ENCODE measurements at places on chromosomes 11 and 22. TPM values are rescaled to one million over a fixed set of nuclear protein-coding genes. Genes with fewer than 3 reads are reported as not detected.

NCAM1 gene
- 2.2 TPM for total RNA-seq

KCNE3 gene
- 0.17 TPM for total RNA-seq

OR4C45 gene
- total RNA-seq, result not detected

OR5P2 gene
- total RNA-seq, result 1.8 TPM

FIBIN gene
- total RNA-seq, result 4.6 TPM

OVOL1 gene
- 65.9 TPM for total RNA-seq

NLRP10 gene
- total RNA-seq, result 12.9 TPM

OR52I2 gene
- total RNA-seq, result not detected

SSH3 gene
- total RNA-seq, result 49.4 TPM

- H3K4me1 ChIP-seq, result no peaks in the 10 kb centered on the region
- H3K36me3 ChIP-seq, result no peaks in the 10 kb centered on the region
- no peak overlapping the region for H3K4me3 ChIP-seq
- no peaks in the 10 kb centered on the region for H3K27me3 ChIP-seq
- no peak for DNase-seq
Observed at GRCh38 chr11:124219126-124219525, 21.8 kb upstream of the OR8G1 start.

DNA sequence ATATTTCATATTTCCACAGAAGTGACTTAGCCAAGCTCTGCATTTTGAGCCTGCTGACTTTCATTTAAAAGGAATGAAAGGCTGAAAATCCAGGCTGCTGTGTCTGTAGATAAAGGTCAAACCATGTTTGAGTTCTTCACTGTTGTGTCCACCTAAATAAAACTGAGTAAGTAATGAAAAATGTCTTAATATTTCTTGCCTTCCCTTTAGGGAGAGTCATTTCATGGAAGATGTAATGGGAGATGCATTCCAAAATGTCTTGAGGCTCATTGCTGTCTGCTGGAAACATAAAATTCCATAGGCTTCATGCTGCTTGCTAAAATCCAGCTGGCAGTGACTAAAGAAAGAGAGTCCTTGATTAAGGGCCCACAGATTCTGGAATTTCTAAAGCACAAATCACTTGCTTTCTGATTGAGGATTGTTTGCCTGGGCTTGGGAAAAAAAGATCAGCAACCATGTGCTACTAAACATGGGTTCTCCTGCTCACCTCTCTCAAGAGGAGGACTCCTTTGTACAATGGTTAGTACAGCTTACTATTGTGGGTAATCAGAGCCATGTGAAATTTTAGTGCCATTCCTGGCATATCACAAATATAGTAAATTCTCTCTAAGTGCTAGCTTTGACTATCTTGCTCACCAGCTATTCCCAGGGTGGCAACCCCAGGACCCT is 56.9 kb downstream of the PANX1 start:
- no peak for DNase-seq
- no peaks in the 10 kb centered on the region for H3K27me3 ChIP-seq
- H3K36me3 ChIP-seq, result peaks cover 11% of the 10 kb centered on the region

DNA sequence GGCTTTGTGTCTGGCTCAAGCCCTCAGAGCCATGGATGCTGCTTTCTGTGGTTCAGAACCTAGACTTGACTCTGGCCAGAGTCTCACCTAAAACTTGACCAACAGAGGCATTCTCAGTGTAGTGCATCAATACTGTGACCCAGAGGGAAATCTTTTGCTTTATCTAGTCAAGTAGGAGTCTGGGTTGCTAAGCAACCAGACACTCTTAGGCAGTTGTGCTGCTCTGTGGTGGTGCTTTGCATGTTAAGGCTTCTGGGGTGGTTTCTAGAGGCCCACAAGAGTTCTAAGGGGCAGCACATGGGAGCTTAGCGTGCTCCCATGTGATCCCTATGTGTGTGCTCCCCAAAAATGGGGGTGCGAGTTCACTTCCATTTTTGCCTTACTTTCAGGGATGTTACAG is 224.6 kb upstream of the PLET1 start:
- no peaks in the 10 kb centered on the region for H3K4me1 ChIP-seq
- H3K27ac ChIP-seq, result no peak overlapping the region
- no peak overlapping the region for H3K4me3 ChIP-seq
- DNase-seq, result no peak

DNA sequence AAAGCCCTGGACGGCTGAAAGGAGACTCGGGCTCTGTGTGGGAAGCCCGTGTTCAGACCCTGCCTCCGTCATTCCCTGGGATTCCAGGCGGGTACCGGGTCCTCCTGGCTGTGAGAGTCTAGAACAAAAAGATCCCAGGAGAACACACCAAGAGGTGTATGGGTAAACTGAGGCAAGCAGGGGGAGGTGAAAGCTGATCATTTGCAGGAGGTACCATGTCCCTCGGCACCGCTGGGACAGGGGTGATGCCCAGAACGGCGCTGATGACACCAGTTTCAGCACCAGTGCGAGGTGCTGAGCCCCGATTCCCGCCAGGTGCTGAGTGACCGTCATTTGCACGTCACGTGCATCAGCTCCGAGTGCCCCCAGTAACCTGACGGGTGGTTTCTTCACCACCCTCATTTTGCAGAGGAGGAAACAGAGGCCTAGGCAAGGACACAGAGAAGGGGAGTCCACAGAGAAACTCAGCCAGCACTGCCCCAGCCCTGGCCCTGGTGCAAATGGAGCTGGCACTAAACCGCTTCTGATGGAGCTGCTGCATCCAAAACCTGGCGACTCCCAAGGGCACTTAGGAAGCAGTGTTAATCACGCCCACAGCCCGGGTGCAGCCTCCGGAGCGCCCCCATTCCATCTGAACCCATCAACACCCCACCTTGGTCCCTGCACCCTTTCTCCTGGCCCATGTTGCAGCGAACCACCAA is 16.8 kb downstream of the MACROD1 start:
- no peaks in the 10 kb centered on the region for H3K27me3 ChIP-seq
- no peak overlapping the region for H3K4me3 ChIP-seq
- peaks cover 27% of the 10 kb centered on the region for H3K4me1 ChIP-seq
- H3K36me3 ChIP-seq, result no peaks in the 10 kb centered on the region
- no peak overlapping the region for H3K27ac ChIP-seq

DNA sequence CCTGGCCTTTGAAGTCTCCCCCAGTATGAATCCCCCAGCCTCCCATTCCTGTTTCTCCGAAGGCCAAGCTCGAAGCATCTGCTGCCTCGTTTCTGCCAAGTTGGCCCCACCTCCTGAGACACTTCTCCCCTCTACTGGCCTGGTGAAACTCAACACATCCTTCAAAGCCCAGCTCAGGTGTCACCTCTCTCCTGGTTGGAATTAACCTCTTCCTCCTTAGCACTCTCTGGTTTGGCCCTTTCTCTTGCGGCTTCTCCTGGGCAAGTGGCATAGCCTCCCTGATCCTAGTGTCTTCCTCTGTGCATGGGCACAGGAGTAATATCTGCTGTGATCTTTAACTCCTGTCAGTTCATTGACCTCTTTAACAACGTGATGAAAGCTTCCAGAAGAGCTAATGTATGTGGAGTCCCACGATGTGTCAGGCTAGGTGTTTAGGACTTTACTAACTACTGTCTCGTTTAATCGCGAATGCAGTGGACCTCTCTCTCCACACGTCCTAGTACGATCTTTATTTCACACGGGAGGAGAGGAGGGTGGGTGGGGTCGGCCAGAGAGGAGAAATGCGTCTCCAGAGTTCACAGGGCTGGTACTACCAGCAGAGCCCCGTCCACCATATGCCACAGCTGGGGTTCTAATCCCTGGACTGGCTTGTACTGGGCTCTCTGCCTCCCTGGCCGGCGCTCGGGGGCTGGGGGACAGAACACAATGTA is 826 bp upstream of the PTPRJ start:
- H3K27me3 ChIP-seq, result no peaks in the 10 kb centered on the region
- H3K27ac ChIP-seq, result peak overlapping the region; percentile 71
- H3K4me1 ChIP-seq, result peaks cover 21% of the 10 kb centered on the region
- no peaks in the 10 kb centered on the region for H3K36me3 ChIP-seq
- peak; percentile 60 for DNase-seq
- peak overlapping the region; percentile 88 for H3K4me3 ChIP-seq

DNA sequence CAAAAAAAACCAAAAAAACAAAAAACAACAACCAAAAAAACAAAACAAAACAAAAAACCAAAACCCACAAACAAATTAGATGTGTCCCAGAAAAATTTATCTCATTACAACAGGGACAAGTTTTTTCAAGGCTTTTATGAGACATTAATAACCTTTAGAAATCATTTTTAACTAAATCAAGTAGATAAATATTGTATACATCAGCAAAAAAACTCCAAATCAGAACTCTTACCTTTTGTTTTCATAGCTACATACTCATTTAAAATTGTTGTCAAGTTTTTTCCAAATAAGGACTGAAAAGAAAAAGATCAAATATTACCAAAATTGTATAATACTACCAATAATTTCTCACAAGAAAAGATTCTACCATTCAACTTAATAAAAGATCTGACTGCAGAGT is 28.7 kb downstream of the NPAT start:
- DNase-seq, result no peak
- H3K27me3 ChIP-seq, result no peaks in the 10 kb centered on the region
- H3K4me3 ChIP-seq, result no peak overlapping the region
- H3K36me3 ChIP-seq, result peaks cover 54% of the 10 kb centered on the region
- H3K4me1 ChIP-seq, result no peaks in the 10 kb centered on the region
- H3K27ac ChIP-seq, result no peak overlapping the region

DNA sequence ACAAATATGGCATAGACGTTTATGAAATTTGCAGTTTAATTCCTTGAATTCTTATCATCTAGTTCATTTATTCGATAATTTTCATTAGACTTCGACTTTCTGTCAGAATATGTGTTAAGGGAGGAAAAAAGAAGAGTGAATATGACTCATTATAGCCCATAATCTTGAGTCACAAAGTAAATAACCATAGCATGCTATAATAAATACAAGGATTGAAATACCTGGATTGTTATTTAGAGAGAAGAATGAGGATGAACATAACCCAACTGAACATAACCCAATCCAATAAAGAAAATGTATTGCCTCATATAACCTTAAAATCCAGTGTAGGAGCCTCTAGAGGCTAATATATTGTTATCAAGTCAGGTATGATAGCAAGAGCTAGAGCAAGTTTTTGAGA is 1858.3 kb upstream of the RAG2 start:
- no peak for DNase-seq
- H3K36me3 ChIP-seq, result no peaks in the 10 kb centered on the region
- no peaks in the 10 kb centered on the region for H3K4me1 ChIP-seq

- no peak overlapping the region for H3K27ac ChIP-seq
- no peaks in the 10 kb centered on the region for H3K4me1 ChIP-seq
- H3K27me3 ChIP-seq, result no peaks in the 10 kb centered on the region
- H3K36me3 ChIP-seq, result peaks cover 95% of the 10 kb centered on the region
- H3K4me3 ChIP-seq, result no peak overlapping the region
Observed at GRCh38 chr11:47631473-47631872, 10.9 kb downstream of the MTCH2 start.

GRCh38 chr11:64220798-64221197 is 5.2 kb downstream of the TRPT1 start:
- peaks cover 27% of the 10 kb centered on the region for H3K4me1 ChIP-seq
- no peak for DNase-seq
- no peaks in the 10 kb centered on the region for H3K27me3 ChIP-seq
- peaks cover 8% of the 10 kb centered on the region for H3K36me3 ChIP-seq
- no peak overlapping the region for H3K4me3 ChIP-seq

DNA sequence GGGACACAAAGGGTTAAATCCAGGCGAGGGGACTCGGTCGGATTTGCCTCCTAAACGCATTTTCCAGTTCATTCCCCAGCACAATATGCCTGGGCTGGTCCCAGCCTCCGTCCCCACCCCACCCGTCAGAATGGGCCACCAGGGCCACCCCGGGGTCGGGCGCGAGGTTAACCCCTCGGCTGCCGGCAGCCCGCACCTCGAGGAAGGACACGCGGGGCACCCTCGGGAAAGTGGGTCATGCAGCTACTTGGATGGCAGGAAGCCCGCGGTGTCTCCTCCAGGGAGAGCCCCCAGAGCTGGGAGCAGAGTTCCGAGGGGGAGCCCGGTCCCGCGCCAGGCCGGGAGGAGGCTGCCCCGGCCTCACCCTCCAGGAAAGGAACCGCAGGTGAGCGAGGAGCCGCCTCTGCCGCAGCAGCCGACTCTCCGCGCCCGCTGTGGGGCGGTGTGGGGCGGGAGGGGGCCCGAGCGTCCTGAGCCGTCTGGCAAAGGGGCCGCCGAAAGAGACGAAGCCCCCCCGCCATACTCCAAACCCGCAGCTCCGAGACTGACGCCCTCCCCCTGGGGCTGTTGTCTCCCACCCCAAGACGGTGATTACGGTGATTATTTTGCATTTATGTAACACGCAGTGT is 1.4 kb downstream of the NECTIN1 start:
- H3K4me3 ChIP-seq, result peak overlapping the region; percentile 94
- H3K36me3 ChIP-seq, result no peaks in the 10 kb centered on the region
- peaks cover 58% of the 10 kb centered on the region for H3K4me1 ChIP-seq

GRCh38 chr11:20399498-20399897 is 12.0 kb downstream of the PRMT3 start:
- no peak for DNase-seq
- H3K4me3 ChIP-seq, result no peak overlapping the region

GRCh38 chr11:93444617-93445073 is 98.5 kb downstream of the SMCO4 start:
- H3K4me1 ChIP-seq, result no peaks in the 10 kb centered on the region
- H3K4me3 ChIP-seq, result no peak overlapping the region
- no peak overlapping the region for H3K27ac ChIP-seq
- H3K27me3 ChIP-seq, result no peaks in the 10 kb centered on the region
- no peak for DNase-seq

DNA sequence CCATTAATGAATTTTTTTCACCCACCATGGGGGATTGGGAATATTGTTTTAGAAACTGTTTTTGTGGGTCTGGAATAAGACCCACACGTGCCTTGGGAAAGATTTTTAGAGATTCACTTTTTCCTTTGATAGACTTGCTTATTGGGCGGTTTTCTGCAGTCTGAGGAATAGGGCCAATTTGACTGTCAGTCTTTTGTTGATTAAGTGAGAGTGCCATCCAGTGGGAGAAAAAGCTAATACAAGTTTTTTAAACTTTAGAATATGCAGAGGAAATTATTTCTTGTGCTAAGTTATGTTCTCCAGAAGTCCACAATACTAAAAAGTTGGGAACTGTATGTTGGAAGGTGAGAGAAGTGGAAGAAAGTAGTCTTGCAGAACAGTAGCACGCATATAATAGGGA is 56.1 kb downstream of the PRMT3 start:
- DNase-seq, result no peak
- no peaks in the 10 kb centered on the region for H3K4me1 ChIP-seq
- no peak overlapping the region for H3K4me3 ChIP-seq
- H3K36me3 ChIP-seq, result peaks cover 7% of the 10 kb centered on the region
- H3K27me3 ChIP-seq, result no peaks in the 10 kb centered on the region

DNA sequence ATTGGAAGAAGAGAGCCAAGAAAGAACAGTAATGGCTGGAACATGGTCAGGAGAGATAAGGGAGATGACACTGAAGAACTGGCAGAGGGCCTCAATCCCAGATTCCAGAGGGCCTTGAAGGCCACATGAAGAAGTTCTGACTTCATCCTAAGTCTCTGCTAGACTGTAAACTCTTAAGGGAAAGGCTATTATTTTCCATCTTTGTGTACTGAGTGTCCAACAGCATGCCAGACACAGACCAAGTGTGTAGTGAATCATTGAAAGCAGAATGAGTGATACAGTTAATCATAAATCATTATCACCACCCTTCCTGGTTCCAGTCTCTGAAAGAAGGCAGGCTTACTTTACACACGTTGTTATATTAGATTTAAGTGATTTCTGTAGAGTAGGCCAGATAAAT is 185.3 kb upstream of the C11orf87 start:
- DNase-seq, result no peak
- H3K36me3 ChIP-seq, result no peaks in the 10 kb centered on the region
- H3K4me3 ChIP-seq, result no peak overlapping the region
- no peak overlapping the region for H3K27ac ChIP-seq
- no peaks in the 10 kb centered on the region for H3K4me1 ChIP-seq

All from suprapubic skin (tissue), 4 donors.